ENCODE measurements at places on chromosomes 16 and 17. TPM values are rescaled to one million over a fixed set of nuclear protein-coding genes. Genes with fewer than 3 reads are reported as not detected.

Gene NPIPB6
- 8.3 TPM for total RNA-seq

Gene RNF227
- total RNA-seq, result 2.1 TPM

Gene TBC1D3C
- not detected for total RNA-seq

Gene KRT34
- total RNA-seq, result not detected

Gene C17orf67
- total RNA-seq, result not detected

Measured in Karpas-422 (cell line).